ENCODE measurements at places on chromosomes 16 and 17.

GRCh38 chr17:75783069-75783783, 1.4 kb upstream of the UNK start:
- DNase-seq: peak; percentile 88

DNA sequence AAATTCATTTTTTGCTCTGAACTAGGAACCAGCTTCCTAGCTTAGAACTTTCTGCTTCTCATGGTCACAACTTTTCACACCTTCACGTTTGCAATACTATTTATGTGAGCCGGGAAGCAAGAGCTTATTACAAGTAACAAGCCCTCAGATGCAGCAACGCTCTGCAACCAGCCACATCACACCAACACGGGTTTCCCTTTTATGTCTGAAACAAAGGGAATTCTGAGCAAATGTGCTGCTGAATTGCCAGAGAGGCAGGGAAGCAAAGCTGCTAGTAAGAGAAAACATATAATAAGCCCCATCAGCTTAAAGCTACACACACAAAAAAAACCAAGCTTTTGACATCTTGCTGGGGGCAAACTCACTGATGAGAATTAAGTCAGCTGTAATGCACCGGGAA, 122.2 kb downstream of the SLC39A11 start:
- no peak for DNase-seq

DNA sequence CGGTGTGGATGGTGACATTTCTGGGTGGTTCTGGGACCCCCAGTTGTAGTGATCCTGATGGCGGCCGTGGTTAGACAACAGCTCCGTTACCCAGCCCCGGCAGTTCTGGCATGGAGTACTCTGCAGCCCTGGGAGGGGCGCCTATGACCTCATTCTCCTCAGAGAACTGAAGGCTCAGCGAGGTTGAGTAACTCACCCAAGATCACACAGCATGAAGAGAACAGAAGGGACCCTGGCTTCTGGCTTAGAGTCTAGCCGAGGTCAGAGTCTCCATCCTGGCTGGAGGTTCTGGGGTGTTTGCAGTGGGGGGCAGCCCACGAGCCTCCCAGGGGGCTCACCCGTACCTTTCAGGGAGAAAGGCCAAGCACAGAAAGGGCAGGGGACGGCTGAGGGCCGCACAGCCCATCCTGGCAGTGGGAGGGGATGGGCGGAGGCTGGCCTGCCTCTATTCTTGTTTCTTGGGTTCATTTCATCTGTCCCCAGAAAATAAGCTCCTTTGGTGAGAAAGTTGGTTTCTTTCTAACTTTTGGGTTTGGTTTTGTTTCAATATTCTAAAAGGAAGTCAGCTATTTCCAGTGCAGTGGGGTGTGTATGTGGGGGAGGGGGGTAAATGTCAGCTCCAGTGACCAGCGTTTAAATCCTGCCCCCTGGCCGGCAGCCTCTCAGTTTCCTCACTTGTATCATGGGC, 13.2 kb downstream of the ZFPM1 start:
- no peak for DNase-seq

DNA sequence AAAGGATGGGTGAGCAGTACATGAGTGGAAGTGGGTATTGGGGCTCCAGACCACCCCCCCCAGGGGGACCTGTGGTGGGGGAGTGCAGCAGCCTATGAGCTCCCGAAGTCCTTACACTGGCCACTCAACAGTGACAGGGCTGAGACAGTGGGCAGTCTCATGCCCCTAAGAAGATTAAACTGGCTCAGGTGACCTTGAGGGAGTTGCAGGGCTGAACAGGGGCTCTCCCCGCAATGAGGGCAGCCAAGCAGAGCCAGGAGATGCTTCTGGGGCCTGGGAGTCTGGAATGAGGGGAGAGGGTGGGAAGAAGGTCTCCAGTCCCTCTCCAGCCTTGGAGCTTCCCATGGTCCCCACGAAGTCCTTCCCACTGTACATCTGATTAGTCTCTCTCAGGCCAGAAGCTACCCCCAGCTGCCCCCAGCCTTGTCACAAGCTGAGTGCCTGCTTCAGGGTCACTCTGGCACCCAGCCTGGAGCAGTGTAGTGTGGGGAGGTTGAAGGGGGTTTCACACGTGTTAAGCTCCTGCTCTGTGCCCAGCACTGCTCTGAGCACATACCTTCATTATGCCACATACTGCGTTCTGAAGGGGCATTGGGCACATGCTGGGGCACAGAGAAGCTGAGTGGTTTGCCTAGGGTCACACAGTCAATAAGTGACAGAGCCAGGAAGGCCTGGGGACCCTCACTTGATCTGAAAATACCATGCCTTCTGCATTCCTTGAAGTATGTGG, 1.0 kb upstream of the CDH16 start:
- DNase-seq: no peak

DNA sequence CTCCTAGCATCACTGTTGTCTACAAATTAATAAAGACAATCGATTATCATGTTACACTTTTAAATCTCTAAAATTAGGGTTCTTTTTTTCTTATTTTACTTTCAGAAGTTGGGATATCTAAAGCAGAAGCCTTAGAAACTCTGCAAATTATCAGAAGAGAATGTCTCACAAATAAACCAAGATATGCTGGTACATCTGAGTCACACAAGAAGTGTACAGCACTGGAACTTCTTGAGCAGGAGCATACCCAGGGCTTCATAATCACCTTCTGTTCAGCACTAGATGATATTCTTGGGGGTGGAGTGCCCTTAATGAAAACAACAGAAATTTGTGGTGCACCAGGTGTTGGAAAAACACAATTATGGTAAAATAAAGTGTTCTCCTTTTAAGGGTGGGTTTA, 2.4 kb downstream of the RAD51C start:
- no peak for DNase-seq

- DNase-seq: no peak
Measured at GRCh38 chr17:49980703-49981197, 11.8 kb downstream of the DLX4 start.

DNA sequence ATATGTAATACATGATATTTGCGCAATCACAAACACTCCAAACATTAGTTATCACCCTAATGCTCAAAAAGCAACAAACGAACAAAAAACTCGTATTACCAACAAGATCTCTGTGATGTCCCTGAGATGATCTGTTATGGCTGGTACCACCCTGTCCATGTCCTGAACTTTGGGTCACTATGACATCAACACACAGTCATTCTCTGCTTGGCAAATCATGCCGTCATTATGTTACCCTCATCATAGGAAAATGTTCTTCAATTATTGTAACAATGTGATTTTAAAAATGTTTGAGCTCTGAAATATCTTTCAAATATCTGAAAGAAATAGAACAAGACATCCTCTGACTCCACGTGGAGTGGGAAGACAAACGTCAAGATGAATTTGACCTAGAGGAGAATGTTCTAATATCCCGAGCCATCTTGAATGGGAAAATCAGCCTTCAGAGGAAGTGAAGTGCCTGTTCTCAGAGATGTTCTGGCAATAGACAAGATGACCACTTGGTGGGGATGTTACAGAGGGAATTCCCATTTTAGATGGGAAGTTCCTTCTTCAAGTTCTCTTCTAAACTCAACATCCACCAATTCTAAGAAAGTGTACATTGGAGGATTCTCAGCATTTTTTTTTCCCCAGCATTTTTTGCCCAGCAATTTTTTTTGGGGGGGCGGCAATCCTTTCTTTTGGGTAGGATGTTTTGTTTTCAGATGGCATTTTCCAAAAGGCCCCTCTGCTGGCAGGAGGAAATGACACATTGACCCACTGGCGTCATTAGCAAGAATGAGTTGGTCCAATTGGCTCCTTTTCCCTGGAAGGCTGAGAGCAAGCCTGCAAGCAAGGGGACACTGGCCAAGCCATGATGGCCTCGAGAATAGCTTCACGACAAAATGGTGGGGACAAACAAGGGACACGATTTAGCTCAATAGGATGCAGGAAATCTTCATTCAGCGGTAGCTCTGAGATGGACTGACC, 3.7 kb upstream of the HSD17B2 start:
- peak; percentile 87 for DNase-seq

GRCh38 chr17:19703828-19704613, 12.4 kb downstream of the SLC47A2 start:
- DNase-seq: no peak

DNA sequence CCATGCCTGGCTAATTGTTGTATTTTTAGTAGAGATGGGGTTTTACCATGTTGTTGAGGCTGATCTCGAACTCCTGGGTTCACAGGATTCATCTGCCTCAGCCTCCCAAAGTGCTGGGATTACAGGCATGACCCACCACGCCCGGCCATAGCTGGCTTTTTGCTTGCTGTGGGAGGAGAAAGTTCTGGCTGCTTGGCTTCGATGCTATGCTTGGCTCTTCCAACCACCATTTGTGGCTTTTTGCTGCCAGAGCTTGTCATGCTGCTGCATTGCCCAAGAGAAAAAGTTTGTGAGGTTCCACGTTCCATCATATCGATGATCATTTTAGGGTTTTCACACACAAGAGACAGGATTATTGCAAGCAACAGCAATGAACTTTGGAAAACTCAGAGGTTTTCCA, 16.2 kb downstream of the BMERB1 start:
- no peak for DNase-seq

DNA sequence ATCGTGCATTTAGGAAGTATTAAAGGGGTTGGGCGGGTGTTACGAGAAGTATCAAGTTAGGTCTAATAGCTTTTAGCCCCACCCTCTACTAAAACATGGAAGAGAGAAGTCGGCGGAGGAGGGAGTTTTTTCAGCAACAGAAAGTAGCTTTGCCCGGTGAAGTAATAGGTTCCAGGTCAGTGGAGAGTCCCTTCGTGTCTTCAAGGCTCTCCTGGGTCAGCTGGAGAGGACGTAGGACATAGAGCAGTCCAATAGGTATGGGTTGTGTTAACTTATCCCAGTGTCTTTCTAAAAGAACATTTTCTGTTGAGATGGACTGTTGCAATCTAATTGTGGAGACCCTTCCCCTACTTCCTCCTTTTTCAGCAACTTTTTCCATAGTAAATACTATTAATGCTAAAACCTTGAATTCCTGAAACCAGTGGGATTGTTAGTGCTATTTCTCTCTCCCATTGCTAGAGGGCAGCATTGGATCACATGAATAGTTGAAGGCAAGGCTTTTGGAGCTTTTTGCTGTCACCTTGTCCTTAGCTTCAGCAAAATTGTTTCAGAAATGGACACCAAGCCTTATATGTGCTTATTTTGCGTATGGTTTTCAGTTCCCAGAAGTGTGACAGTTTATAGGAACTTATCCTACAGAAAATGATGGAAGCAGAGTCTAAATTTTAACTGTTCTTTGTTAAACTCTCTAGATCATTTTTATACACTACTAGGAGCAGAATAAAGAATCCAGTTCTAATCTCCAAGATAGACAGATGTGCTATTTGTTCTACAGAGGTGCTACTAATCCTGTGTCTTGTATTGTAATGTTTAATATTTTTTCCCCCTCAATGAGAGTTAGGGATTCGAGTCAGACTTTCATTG, 38.4 kb downstream of the UTP18 start:
- peak; percentile 79 for DNase-seq

GRCh38 chr17:41521574-41522261, 3.0 kb upstream of the KRT15 start:
- DNase-seq: peak; percentile 46

DNA sequence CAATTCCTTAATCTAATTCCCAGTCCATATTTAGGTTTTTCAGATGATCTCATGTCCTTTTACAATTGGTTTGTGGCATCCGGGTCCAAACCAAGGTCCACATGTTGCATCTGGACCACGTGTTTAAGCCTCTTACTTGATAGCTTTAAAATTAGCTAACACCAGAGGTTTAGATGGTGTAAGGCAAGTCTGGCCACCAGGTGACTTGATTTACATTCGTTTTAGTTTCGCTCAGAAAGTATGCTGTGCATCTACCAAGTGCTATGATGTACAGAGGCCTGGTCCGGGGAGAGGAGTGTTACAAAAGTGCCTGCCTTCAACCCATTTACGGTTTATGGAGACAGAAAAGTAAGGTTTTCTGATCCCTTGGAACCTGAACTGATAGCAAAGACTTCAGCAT, 878 bp upstream of the DNAJA2 start:
- DNase-seq: peak; percentile 42

DNA sequence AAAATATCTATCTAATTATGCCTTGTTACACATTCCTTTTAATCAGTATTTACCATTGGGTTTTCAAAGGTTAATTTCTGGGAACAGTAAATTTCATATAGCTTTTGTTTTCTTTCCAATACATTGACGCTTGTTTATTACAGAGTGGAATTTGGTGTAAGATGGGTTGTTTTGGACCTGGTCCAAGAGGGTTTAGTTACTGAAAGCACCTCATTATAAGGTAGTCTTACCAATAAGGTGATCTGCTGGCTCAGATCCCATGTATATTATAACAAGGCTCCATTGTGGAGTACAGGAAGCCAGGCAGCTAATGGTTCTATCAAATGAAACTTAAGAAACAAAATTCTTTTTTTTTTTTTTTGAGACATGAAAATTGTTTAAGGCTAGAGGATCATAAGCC, 87.3 kb upstream of the NACA2 start:
- DNase-seq: no peak

DNA sequence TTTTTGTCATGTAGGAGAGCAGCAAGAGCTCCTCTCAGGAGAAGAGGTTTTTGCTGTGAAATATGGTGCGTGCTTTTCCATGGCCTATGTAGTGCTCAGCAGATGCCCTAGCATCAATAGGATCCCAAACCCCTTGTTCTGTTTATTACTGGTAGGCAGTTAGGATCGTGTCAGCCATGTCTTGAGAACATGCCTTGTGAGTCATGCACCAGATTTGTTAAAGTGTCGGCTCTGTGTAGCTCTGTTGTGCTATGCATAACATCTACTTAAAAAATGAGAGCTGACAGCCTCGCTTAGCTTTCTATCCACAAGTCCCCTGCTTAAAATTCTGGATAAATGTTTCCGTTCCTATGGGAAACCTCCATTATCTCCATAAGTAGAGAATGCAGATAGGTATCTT, 4.4 kb upstream of the EIF4A3 start:
- DNase-seq: peak; percentile 82

- DNase-seq: no peak
Measured at GRCh38 chr16:17940584-17941364, 395.8 kb downstream of the NPIPA8 start.

DNA sequence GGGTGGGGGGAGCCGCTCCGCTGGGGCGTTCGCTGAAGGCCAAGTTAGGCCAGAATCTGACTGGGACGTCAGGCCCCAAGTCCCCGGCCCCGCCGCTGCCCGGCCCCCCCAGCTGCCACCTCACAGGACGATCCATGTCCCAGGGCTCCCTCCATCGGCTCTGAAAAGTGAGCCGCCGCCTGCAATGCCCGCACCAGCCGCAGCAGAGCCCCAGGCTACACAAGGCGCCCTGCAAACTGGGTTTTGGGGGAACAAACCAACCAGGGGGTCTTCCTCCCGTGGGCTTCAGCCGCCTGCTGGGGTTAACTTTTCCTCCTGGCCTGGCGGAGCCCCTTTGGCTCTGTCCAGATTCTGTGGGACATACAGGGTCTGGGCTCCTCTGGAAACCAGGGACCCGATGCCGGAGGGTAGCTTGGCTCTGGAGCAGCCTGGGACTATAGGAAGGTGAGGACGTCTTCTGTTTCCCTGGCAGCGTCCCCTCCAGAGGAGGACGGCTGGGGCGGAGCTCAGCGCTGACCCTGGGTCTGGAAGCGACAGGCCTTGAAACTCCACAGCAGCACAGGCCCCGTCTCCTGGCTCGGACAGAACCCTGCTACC, 835 bp downstream of the NME4 start:
- DNase-seq: peak; percentile 82

- peak; percentile 13 for DNase-seq
Measured at GRCh38 chr16:89049484-89050118, 44.1 kb upstream of the ACSF3 start.

DNA sequence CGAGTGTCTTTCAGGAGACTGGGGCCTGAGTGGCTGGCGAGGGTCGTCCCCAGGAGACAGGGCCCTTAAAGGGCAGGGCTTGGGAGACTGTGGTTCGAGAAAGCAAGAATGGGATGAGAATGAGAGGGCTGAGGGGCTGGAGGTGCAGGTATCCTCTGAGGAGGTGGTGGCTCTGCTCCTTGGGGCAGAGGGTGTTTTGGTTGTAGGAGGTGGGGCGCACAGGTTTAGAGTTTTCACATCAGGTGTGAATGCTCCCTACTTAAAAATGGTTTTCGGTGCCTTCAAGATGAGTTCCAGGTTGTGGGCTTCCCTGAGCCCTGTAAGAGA, 430 bp downstream of the BCAS3 start:
- no peak for DNase-seq

Measured in adipocyte (in vitro differentiated cells).